ENCODE measurements at places on chromosomes 16 and 17.

DNA sequence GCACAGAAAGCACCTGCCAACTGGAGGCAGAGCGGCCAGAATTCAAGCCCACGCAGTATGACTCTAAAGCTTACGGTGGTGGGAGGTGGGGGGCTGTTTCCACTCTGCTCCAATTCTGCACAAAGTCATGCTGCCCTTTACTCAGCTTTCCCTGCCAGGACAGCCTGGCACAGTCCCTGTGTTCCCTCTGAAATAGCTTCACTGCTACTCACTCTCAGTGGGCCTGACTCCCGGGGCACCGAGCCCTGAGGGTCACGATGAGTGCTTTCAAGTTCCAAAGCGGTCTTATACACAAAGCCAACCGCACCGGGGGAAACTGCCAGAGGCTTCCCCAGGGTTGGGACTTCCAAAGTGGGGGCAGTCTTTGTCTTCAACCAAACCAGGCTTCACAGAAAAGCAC lies 306.1 kb upstream of the XYLT1 start:
- no peak for DNase-seq

DNA sequence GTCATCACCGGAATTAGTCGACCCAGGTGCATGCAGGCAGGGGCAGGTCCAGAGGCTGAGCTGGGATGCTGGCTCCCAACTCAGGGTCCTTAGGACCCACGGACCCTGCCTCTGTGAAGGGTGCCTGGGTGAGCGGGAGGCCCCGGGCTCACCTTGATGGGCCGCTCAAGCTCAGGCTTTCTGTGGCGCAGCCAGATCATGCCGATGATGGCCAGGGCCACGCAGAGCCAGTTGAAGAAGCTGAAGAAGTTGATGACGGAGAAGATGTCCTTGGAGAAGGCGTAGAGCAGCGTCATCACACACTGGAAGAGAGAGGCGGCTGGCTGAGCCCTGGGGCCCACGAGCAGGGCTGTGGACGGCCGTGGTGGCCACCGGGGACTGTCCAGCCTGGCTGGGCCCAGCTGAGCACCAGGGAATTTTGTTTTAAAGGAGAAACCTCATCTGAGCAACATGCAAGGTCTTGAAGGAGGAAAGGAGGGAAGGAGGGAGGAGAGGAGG lies 32.9 kb downstream of the SLC7A5 start:
- no peak for DNase-seq

DNA sequence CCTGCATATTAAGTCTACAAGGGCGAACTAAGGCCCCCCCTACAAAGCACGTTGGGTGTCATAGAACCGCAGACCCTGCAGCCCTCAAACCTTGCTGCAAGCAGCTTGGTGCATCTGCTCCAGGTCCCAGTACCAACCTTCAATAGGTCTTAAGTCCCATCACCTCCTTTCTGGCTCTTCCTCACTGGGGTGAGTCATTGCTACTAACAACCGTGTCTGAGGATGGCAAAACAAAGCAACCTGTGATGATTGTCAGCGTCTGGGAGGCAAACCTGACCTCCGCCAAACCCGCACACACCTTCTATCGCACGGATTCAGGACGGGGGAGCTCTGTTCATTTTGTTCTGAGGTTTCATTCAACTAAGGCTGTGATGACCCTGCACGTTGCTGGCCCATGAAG lies 138.9 kb downstream of the SLC39A11 start:
- DNase-seq, result peak; percentile 7

DNA sequence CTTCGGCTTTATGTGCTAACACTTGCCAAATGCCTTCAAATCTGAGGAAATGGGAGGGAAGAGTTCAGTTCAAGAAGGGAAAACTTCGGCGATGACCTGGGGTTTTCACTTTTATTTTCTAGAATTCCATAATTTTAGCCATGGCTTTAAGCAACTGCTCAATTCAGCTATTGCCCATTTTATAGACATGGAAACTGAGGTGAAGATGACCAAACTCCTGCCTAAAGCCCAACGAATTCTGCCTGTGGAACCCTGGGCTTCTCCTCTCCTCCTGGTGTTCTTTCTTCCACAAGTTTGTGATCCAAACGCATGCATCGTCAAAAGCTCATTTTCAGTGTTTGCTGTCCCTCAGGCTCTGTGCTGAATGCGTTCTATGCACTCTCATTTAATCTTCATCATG lies 49.4 kb upstream of the NDRG4 start:
- no peak for DNase-seq

DNA sequence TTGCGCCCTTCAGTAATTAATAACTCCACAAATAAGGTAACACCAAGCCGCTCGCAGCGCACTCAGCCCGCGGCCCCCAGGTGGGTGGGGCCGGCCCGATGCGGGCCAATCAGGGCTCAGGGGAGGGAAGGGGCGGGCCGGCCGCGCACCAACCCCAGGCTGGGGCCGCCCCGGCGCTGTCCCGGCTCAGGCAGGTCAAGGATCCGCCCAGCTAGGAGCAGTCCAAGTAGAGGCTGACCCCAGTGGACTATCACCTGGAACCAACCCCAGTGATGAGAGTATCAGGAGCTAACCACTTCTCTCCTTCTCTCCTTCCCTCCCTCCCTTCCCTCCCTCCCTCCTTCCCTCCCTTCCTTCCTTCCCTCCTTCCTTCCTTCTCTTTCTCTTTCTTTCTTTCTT lies 110.8 kb downstream of the C16orf78 start:
- peak; percentile 64 for DNase-seq

All from RWPE1 (cell line).